ENCODE measurements at places on chromosomes 4 and X.
A peak's percentile ranks its signal among the peaks of the same experiment; 100 is the strongest.

GRCh38 chrX:133561251-133561650, 146.0 kb upstream of the GPC4 start:
- no peaks in the 10 kb centered on the region for H3K4me1 ChIP-seq
- DNase-seq = no peak
- H3K36me3 ChIP-seq = no peaks in the 10 kb centered on the region
- H3K27ac ChIP-seq = no peak overlapping the region
- H3K27me3 ChIP-seq = no peaks in the 10 kb centered on the region
- H3K4me3 ChIP-seq = no peak overlapping the region

DNA sequence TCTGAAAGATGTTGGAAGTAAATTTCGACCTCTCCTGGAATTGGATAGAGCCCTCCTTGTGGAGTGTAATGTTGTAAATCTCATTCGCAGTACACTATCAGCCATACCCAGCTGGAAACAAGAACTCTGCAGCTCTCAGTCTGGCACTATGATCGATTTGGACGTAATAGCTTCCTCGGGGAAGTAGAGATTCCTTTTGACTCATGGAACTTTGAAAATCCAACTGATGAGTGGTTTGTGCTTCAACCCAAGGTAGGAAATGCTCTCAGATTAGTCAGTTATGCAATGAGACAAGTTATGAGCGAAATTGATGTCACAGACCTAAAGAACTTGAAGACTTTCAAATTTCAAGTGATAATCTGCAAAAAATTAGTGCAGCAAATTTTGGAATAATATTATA, 103.9 kb downstream of the SYTL5 start:
- H3K27me3 ChIP-seq = no peaks in the 10 kb centered on the region
- DNase-seq = no peak
- no peaks in the 10 kb centered on the region for H3K36me3 ChIP-seq
- no peaks in the 10 kb centered on the region for H3K4me1 ChIP-seq
- no peak overlapping the region for H3K27ac ChIP-seq

DNA sequence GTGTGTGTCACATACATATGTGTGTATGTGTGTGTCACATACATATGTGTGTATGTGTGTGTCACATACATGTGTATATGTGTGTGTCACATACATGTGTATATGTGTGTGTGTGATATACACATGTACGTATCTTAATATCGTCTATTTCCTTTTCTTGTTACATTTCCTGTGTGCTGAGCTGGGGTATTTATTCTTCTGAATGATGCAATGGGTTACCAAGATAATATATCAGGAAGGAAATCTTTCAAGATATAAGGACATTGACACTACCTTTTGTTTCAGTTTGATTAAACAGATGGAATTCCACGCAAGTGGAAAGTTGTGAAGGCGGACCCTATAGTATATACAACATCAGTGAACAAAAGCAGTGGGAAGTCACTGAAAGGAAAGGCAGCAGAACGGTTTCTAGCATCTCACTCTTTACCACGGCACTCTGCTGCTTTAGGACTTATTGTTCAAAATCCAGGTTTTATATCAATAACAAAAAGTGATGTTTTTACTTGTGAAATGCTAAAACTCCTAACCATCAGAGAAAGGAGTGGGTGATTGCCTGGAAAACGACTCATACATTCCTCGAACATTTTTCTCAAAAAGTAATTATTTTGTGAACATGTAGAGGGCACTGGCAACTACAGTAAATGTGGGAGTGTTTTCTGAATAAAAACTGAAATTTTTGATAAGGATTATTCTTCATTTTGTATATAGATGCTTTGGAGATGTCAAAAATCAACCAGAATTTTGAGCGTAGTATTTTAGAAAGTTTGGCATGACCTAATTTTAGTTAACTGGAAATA, 43.1 kb upstream of the IL21 start:
- H3K27ac ChIP-seq = peak overlapping the region; percentile 92
- peaks cover under 1% of the 10 kb centered on the region for H3K36me3 ChIP-seq
- H3K27me3 ChIP-seq = no peaks in the 10 kb centered on the region
- H3K4me3 ChIP-seq = no peak overlapping the region
- peaks cover 80% of the 10 kb centered on the region for H3K4me1 ChIP-seq

- no peak for DNase-seq
- peaks cover 41% of the 10 kb centered on the region for H3K36me3 ChIP-seq
- no peaks in the 10 kb centered on the region for H3K27me3 ChIP-seq
These were observed 23.5 kb downstream of the INTS6L start for GRCh38 chrX:135543924-135544323.

- H3K27me3 ChIP-seq = peaks cover 7% of the 10 kb centered on the region
- H3K36me3 ChIP-seq = no peaks in the 10 kb centered on the region
- no peak overlapping the region for H3K4me3 ChIP-seq
- H3K27ac ChIP-seq = no peak overlapping the region
- no peak for DNase-seq
- H3K4me1 ChIP-seq = no peaks in the 10 kb centered on the region
These were observed 54.7 kb upstream of the MYOZ2 start for GRCh38 chr4:119080721-119081541.

DNA sequence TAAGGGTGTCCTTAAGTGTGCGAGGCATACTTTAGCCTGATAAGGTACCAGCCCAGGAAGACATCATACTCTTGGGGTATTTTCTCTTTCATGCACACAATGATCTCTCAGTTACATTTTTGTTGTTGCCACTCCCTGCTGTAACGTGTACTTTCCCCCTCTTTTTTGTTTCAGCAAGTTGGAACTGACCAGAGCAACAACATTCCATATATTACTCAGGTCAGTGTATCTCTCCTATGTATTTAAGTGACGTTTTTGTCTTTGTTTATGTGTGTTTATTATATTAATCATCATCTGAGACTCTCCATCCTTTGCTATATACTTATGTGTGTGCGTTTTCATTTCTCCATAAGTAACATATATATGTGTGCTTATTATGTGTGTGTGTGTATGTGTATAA, 71.3 kb upstream of the VBP1 start:
- DNase-seq = no peak
- H3K4me1 ChIP-seq = peaks cover 5% of the 10 kb centered on the region
- no peak overlapping the region for H3K4me3 ChIP-seq
- peaks cover 2% of the 10 kb centered on the region for H3K27me3 ChIP-seq
- no peak overlapping the region for H3K27ac ChIP-seq
- no peaks in the 10 kb centered on the region for H3K36me3 ChIP-seq

DNA sequence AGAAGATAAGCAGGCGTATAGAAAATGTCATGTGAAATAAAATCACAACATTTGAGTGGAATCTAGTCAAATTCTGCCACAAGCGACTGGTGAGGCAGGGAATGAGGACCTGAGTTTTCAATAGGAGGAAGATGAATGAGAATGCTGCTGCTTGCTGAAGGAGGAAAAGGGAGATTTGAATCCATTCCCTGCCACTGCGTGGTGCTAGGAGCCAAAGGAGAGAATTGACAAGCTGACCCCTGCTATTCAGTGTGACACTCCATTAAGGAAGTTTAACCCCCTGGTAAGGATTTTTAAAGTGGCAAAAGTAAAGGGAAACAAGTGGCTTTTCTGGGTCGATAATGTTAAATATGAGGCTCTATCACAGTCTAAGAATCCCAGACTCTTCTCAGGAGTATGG, 314.0 kb downstream of the NAF1 start:
- no peak for DNase-seq
- no peaks in the 10 kb centered on the region for H3K27me3 ChIP-seq
- H3K27ac ChIP-seq = no peak overlapping the region
- no peak overlapping the region for H3K4me3 ChIP-seq

GRCh38 chr4:8082517-8083055, 76.0 kb downstream of the ABLIM2 start:
- H3K27ac ChIP-seq = no peak overlapping the region
- H3K27me3 ChIP-seq = no peaks in the 10 kb centered on the region
- no peaks in the 10 kb centered on the region for H3K36me3 ChIP-seq
- no peak overlapping the region for H3K4me3 ChIP-seq

GRCh38 chr4:45120163-45120562, 393.8 kb upstream of the GNPDA2 start:
- no peak overlapping the region for H3K27ac ChIP-seq
- no peaks in the 10 kb centered on the region for H3K4me1 ChIP-seq
- no peaks in the 10 kb centered on the region for H3K27me3 ChIP-seq

DNA sequence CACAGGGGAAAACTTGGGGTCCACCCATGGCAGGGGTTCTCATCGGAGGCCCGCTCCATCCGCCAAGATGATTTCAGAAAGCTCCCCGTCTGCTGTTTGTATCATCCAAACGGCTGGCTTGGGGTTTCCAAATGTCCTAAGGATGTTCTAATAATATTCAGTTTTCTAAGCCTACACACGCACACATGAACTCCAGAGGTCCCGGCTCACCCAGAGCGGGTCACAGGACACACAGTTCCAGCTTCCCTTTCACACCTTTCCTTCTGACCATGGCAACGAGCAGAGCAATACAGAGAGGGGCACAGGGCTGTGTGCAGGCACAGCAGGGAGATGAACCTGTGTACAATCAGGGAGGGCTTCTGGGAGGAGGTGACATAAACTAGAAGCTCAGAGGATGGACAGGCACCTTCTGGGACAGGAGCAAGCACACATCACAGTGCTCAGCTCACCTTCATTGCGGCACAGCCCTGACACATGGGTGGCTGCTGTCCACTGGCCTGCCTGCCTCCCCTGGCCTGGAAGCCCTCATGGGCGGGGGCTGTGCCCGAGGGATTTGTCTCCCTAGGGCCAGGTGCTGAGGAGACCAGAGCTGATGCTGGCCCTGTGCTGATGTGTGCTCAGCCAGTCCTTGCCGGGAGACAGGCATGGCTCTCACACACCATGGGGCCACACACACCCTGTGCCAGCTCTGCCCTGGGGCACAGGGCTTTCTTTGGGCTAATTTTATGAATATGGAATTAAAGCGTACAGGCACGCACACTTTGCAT, 44.8 kb downstream of the ABLIM2 start:
- H3K36me3 ChIP-seq = no peaks in the 10 kb centered on the region
- H3K27ac ChIP-seq = no peak overlapping the region
- H3K27me3 ChIP-seq = no peaks in the 10 kb centered on the region

GRCh38 chr4:48033825-48034413, 17.3 kb downstream of the NIPAL1 start:
- H3K27ac ChIP-seq = no peak overlapping the region

DNA sequence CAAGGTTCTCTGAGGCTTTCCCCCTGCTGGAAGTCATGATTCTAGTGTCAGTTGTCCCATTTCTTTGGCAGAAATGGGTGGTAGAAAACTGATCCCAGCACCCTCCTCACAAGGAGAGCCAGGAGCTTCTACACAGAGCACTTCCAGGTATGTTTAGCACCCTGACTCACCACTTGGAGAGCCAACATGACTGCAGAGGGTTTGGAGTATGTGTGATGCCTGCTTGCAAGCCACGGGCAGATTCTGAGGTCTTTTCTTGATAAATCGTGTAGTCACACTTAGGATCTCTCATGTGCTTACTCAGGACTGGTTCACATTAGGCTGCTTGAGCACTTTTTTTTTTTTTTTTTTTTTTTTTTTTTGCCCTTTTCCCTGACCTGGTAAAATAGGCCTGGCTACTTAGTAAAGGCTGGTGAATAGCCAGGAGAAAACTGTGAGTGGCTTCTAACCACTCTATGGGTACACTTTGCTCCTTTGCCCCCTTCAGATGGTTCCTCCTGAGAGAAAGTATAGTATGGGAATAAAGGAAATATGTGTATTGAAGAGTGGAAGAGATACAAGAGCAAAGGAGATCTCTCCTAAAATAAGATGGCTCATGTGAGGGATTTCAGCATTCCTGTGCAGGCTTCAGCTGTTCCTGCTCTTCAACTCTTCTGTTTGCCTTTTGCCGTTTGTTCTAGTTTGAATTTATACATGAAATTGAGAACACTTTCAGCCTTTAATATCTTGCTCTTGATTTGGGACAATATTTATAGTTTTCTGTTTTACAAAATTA, 103.6 kb downstream of the EMCN start:
- H3K4me3 ChIP-seq = no peak overlapping the region
- H3K27me3 ChIP-seq = peaks cover 4% of the 10 kb centered on the region
- no peak overlapping the region for H3K27ac ChIP-seq

- no peak overlapping the region for H3K4me3 ChIP-seq
- H3K4me1 ChIP-seq = no peaks in the 10 kb centered on the region
- peaks cover 3% of the 10 kb centered on the region for H3K36me3 ChIP-seq
- H3K27ac ChIP-seq = no peak overlapping the region
- no peak for DNase-seq
- peaks cover 2% of the 10 kb centered on the region for H3K27me3 ChIP-seq
These were observed 63.3 kb downstream of the GPAT3 start for GRCh38 chr4:83599183-83599582.

DNA sequence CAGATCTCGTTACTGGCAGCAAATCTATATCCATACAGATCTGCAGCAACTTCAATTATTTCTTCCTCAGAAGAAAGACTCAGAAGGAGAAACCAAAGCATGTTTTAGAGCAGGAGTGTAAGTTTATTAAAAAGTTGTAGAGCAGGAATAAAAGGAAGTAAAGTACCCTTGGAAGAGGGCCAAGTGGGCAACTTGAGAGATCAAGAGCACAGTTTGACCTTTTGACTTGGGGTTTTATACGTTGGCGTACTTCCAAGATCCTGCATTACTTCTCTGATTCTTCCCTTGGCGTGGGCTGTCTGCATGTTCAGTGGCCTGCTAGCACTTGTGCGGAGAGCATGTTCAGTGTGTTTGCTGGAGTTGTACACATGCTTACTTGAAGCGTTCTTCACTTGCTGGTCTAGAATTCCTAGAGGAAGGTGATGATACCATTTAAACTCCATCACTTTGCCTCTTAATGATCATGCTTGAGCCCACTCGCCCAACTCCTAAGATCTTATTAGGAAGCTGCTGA, 1114.7 kb upstream of the PABPC4L start:
- no peak for DNase-seq
- H3K4me3 ChIP-seq = no peak overlapping the region
- no peak overlapping the region for H3K27ac ChIP-seq
- H3K27me3 ChIP-seq = no peaks in the 10 kb centered on the region
- H3K36me3 ChIP-seq = no peaks in the 10 kb centered on the region
